ENCODE measurements at places on chromosomes 7 and 10.

GRCh38 chr7:91251877-91252276 lies 12.4 kb upstream of the FZD1 start:
- DNase-seq, result no peak

GRCh38 chr7:56009695-56010094 lies 41.5 kb downstream of the PSPH start:
- no peak for DNase-seq

GRCh38 chr7:156898938-156899337 lies 6.0 kb upstream of the LMBR1 start:
- DNase-seq, result no peak

DNA sequence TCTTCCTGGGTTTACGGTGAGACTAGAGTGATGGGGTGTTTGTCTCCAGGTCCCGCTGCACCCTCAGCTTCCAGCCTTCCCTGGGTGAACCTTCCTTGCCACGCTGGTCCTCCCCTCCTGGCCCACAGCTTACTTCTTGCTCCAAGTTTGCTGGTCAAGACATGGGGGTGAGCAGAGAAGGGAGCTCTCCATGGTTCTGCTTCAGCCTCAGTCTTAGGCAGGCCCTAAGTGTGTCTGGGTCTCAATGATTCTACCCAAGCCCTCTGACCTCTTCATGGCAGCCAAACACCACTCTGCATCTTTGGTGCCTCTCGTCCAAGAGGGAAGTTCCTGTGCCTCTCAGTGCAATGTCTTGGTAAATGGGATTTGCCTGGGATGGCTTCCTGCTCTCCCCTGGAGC lies 356.5 kb upstream of the KLF6 start:
- no peak for DNase-seq

GRCh38 chr7:155219947-155220769 lies 77.5 kb upstream of the INSIG1 start:
- no peak for DNase-seq

GRCh38 chr10:131113709-131114291 lies 197.7 kb downstream of the TCERG1L start:
- no peak for DNase-seq

- DNase-seq, result no peak
These were observed 97.3 kb downstream of the CCDC71L start for GRCh38 chr7:106563466-106564150.

GRCh38 chr7:149714910-149715471 lies 58.4 kb downstream of the ZNF467 start:
- no peak for DNase-seq

GRCh38 chr10:71725998-71726579 lies 6.5 kb upstream of the C10orf105 start:
- no peak for DNase-seq

DNA sequence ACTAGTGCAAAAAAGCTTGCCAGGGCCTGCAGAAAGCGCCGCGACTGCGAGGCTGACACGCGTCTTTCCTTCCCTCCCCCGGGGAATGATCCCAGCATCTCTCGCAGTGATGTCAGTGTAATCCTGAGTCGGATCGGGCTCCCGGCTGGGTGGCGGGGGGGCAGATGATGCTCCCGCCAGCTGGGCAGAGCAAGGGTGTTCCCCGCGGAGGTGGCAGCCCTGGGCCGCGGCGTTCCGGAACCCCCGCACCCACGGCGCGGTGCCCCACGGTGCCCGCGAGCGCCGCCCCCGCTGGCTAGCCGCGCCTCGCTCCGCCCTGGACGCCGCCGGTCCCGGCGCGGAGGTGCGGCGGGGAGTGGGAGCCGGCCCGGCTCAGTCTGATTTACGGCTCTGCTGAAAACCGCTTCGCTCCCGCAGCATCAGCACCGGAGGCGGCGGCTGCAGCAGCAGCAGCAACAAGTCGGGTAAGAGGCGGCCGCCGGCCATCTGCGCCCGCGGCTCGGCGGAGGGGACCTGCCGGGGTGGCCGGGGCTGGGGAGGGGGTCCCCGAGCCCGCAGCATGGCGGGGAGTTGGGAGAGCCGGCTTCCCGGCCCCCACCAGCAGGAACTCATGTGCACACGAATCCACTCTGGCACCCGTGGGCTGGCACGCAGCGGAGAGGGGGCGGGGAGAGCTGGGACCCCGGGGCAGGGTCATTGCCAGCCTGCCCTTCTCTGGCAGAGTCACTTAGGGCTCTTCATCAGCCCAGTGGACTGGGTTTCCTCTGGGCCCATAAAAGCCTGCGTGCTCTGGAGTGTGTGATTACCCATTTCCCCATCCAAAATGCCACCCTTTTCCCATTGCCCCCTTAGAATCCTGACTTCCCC lies at the start of gene ZNF365:
Gene ZNF365, plus strand, starts transcription at position 375 of the 867 bp plus-strand sequence. CDS start 1,825 bp downstream, outside the sequence.
- DNase-seq, result peak; percentile 35

DNA sequence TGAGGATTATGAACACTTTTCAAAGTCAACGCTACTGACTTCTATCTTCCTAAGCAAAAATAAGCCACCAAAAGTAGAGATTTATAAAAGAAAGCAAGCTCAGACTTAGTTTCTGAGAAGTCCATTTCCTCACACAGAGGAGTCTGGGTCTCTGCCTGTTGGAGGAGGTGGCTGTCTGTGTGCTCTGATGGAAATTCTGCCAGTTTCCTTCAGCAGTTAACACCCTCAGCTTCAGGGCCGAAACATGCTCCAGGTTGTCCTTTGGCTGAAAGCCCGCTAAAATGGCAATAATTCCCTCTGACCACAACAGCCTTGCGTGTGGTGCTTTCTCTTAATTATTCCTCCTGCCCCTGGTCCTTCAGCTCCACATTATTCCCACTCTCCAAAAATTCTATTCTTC lies 127.8 kb upstream of the LAMB4 start:
- DNase-seq, result no peak

DNA sequence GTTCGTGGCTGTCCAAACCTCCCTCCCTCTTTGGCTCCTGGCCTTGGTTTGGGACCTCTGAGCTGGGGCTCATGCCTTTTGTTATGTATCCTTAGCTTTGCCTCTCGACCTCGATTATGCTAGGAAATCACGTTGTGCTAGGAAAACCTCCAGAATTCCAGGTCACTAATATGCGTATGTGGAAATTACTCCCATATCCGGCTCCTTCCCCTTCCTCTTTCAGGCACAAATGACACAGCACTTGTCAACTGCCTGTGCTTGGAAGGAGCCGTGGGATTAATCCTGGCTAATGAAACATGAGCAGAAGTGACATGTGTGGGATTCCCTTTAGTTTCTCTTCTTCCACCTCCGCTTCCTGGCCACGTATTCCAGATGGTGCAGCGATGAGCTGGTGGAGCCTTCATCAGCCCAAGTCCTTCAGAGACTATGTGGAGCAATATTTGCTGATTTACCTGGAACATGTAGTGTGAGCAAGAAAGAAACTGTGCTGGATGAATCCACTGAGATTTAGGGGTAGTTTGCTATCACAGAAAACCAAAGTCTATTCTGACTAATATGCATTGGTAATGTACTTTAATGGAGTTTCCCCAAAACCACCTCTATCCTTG lies 149.2 kb downstream of the REEP3 start:
- DNase-seq, result no peak

DNA sequence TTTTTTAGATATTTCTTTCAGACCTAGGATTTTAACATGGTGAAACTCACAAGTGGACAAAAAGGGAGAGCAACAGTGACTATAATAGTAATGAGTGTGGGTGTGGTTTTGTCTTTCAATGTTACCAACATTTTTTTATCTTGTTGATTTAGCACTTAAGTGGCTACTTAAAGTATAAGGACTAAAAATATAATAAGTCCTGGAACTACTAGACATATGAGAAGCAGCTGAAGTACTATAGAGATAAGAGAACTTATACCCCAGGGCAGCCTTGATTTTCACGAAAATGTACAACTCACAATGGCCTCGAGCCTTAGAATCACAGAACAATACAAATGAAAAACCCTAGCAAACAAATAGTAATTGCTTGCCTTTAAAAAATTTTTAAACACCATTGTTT lies 1151.8 kb downstream of the TYW1 start:
- DNase-seq, result no peak

DNA sequence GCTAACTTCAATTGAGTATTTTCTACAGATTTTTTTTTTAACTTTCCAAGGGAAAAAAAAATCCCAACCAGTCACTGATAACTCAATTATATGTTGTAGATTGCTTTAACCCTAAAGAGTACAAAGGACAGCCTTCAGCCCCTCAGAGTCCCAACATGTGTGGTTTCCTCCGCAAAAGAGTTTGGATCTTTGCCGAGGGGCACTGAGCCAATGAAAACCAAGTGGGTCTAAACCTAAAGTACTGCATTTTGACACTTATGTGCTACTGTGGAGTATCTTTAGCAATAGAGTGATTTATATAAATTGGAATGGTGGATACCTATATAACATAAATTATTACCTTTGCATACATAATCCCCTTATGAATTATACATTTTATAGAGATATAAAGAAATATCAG lies 91.5 kb downstream of the SEMA3D start:
- peak; percentile 46 for DNase-seq

- DNase-seq, result peak; percentile 64
These were observed 1.4 kb upstream of the ADAM8 start for GRCh38 chr10:133277993-133278576.

DNA sequence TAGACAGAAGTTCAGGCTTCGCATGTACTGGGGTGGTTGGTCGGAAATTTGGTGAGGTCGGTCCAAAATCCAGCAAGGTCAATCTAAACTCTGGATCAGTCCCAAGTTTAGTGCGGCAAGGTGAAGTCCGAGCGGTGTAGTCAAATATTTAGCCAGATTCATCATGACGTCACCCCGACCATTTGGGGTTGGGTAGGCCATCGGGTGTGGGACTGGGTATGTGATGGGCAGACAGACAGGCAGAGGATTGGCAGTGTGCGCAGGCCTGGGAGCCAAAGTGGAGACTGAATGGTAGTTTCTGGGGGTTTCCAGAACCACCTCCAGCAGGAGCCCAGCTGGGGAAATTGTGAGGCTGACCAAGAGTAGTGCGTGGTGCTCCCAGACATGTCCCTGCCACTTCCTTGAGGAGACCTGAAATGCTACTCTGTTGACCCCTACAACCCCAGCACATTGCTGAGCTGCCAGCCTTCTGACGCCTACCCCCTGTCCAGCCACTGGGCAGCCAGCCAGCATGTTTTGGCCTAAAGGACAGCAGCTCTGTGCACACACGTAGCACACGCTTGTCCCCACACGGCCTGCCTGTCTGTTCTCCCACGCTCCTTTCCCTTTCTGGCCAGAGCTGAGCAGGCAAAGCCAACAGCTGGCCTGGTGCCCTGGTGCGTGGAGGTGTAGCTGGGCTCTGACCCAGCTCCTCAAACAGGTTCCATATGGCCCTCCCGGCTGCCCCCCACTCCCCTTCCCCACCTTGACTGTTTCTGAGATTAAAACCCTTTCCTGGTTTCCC lies 55.9 kb downstream of the FAM241B start:
- DNase-seq, result peak; percentile 75

DNA sequence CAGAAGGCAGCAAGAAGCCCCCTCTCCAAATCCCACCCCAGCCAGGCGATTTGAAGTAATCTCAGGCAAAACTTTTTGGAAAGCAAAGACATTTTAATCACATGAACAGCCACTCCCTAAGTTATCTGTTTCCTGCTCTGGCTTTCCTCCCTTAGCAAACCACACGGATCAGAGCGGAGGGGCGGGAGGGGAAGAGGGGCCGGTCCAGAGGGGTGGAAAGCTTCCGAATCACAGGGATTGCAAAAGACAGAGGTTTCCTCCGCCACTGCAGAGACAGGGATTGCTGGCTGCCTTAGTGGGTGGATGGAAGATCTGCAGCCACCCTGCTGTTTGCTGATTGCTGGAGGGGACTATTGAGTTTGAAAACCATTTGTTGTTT lies 41.2 kb downstream of the ZCCHC24 start:
- peak; percentile 71 for DNase-seq

GRCh38 chr7:111919631-111920179 lies 286.5 kb downstream of the DOCK4 start:
- no peak for DNase-seq

DNA sequence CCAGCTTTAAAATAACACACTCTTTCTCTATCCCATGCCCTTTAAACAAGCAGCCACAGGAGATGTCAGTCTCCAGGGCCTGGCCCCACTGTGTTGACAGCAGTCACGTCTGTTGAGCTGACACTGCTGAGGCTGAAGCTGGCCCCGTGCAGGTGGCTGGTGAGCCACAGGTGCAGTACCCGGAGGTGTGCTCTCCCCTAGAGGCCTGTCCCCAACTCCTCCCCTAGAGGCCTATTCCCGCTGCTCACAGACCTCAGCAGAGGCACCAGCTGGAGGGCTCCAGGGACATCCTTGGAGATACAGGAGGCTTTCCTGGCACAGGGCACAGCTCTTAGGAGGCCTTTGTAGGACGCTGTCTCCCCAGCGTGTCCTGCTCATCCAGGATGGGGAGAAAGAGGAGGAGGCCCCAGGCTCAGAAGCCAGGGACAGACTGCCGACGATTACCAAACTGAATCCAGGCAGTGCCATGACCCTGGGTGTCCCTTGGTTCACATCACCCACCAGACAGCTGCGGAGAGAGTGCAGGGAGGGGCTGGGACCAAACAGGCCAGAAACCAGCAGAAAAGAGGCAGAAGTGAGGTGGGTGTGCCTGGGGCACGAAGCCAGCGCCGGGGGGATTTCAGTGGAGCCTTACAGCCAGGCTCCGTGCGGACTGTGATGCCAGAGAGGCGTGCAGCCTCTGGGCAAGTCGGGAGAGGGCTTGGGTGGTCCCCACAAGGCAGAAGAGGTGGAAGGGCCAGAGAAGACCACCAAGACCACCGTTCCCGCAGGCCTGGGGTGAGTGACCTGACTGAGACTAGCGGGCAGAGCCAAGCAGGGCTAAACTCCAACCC lies 18.5 kb upstream of the TTYH3 start:
- DNase-seq, result no peak

- no peak for DNase-seq
These were observed 29.3 kb upstream of the CCL24 start for GRCh38 chr7:75842836-75843446.

DNA sequence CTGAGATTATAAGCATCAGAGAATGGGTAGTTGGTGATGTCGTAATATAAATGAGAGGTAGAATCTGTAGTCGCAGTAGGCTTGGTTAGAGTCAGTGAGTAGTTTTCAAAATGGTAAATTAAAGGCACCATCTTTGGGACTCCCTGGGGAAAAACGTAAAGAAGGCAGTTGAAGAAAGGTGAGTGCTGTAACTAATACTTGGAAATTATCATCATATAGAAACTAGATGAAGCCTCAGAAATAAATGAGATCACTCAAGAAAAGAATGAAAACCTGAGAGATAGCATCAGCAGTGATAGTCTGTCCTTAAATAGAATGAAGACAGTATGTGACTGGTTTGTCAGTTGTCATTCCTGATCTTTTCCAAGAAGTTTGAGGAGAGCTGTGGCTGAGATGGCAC lies 23.8 kb downstream of the PALS2 start:
- no peak for DNase-seq
